ENCODE measurements at places on chromosomes 1 and 21.
A peak's percentile ranks its signal among the peaks of the same experiment; 100 is the strongest.

GRCh38 chr1:173415490-173415889 lies 61.6 kb upstream of the PRDX6 start:
- no peak for DNase-seq

DNA sequence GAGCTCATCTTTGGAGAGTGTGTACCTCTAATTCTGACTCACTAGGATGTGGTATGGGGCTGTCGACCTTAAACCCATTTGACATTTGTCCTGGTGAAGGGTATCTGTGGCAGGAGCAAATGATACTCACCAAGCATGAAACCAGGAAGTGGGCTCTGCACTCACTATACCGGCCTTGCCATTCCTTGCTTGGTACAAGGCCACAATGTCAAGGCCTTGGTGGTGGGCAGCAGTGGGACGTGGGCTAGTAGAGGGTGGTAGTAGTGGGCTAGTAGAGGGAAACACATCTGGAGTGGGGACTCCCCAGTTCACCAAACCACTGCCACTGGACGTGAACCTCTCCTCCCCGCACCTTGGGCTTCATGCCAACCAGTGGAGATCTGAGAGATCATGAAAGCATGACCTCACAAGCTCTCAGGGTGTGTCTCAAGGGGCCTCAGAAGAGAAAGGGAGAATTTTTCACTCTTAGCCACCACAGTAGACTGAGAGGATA lies 11.5 kb downstream of the TNFSF4 start:
- DNase-seq: no peak

DNA sequence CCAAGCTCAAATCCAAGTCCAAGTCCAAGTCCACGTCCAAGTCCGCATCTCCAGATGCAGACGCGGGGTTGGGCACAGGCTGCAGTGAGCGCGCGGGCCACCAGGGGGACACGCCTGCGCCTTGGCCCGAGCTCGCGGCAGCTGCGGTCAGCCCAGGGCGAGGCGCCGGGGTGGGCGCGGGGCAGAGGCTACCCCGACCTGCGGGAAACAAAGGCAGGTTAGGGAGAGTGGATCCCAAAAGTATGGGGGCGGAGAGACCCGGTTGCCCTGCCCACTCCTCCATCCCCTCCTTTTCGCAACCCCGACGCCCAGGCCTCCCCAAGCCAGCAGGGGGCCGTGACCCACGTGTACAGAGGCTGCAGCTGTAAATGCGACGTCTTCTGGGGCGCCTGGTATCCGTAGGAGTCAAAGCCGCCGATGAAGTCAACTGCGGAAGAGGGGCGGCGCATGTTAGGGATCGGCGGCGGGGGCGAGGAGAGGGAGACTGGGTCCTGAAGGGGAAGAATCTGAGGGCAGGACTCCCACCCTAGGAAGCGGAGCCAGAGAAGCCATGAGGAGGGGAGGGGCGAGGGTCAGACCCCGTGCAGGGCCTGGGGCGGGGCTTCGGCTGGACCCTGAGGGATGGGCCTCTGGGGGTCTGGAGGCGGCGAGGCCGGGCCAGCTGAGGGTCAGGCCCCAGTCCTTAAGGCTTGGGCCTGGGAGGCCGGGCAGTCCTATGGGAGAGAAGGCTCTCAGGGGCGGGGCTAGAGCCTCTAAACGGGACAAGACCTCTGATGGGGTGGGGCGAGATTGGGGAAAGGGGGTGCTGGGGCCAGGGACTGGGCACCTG lies 58.0 kb downstream of the NKAIN1 start:
- peak; percentile 73 for DNase-seq

DNA sequence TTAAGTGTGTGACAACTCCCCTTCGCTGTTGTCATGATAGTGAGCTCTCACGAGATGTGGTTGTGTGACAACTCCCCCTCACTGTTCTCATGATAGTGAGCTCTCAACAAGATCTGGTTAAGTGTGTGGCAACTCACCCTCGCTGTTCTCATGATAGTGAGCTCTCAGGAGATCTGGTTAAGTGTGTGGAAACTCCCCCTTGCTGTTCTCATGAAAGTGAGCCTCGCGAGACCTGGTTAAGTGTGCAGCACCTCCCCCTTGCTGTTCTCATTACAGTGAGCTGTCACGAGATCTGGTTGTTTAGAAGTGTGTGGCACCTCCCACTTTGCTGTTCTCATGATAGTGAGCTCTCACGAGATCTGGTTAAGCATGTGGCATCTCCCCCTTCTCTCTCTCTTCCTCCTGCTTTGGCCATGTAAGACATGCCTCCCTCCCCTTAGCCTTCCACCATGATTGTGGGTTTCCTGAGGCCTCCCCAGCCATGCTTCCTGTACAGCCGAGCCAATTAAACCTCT lies 25.1 kb upstream of the LSS start:
- no peak for DNase-seq

DNA sequence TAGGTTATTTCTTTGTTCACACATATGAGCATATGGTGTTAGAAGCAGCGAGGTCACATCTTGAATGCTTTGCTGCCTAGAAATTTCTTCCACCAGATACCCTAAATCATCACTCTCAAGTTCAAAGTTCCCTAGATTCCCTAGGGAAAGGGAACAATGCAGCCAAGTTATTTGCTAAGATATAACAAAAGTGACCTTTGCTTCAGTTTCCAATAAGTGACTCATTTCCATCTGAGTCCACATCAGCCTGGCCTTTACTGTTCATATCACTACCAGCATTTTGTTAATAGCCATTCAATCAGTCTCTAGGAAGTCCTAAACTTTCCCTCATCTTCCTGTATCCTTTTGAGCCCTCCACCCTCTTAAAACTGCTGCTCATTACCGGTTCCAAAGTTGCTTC lies 1502.5 kb downstream of the KCNT2 start:
- no peak for DNase-seq

DNA sequence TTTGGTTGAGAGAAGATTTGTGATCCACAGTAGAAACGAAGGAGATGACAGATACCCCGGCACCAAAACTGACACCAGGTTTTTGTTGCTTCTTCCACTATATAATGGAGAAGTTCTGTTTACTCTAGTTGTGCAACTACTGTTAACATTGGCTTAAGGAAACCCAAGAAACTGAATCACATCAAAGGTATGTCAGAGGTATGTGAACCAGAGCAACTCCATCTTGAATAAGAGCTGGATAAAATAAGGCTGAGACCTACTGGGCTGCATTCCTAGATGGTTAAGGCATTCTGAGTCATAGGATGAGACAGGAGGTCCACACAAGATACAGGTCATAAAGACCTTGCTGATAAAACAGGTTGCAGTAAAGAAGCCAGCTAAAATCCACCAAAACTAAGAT lies 173.7 kb upstream of the CAMK1G start:
- no peak for DNase-seq
